T-helper 17 cell (primary cell): ENCODE measurements at places on chromosomes 6 and 20.

GRCh38 chr20:35298264-35298663, 6.0 kb upstream of the FAM83C start:
- no peak for DNase-seq

DNA sequence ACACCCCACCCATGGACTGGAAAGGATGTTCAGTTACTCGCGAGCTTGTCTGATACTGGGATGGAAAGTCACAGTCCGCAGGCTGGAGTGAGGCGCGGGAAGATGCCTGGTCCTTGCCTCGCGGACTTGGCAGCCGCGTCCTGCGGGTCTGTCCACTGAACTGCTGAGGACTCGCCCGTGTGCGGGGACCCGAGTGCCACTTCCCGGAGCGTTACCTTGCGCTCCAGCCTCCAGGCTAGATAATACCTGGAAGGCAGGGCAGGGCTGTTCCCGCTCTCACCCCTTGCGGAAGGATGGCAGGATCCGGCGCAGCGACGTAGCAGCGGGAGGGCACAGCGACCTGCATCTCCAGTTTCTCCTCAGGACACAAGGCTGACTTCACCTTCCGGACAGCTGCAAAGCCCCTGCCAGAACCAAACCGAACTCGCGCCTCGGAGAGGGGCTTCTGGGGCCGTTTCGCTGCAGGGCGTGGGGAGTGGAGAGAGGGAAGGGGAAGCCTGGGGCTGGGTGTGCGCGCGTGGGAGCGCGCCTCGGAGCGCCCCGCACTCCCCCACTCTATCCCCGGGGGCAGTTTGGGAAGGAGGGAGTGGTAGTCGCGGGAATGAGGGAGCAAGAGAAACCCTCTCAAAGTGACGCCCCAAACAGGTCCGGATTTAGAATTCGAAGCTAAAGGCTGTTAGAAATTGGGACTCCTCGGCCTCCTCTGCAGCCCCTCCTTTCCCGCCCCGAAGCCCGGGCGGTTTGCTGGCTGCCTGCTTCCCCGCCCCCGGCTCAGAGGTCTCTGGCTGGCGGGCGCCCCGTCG, at the start of gene KCNQ5:
KCNQ5 (plus strand) TSS at position 774 of the 803 bp plus-strand sequence.
- no peak for DNase-seq

DNA sequence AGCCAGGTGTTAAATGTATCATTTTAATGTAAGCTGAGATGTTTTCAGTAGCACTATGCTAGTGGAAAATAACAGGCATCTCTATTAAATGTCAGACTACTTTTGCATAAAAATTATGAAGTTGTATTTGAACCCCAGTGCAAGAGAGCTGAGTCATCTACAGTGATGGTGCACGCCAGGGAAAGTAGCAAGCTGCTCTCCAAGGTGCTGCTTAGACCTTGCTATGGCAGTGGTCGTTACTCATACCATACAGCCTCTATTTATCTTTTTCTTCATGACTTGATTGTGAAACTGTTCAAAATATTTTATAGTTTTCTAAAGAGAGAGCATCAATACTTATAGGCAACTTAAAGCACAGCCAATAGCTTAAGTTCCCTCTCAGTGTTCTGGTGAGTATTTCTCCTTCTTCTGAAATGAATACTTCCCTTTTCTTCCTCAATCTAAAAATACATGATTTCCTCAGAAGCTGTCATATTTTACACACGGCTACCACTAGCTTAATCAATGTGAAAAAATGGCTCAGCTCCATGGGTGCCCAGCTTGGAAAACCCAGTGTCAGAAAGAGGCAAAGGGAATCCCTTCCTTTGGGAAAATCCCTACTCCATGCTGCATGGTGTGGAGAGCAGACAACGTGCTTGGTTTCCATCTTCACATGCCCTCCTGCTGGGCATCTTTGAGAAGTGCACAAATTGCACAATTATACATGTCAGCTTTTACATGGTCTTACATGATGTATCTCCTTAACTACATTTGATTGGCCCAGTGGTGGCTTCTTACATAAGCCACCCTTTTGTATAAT, 105.6 kb downstream of the ELOVL4 start:
- DNase-seq: no peak

DNA sequence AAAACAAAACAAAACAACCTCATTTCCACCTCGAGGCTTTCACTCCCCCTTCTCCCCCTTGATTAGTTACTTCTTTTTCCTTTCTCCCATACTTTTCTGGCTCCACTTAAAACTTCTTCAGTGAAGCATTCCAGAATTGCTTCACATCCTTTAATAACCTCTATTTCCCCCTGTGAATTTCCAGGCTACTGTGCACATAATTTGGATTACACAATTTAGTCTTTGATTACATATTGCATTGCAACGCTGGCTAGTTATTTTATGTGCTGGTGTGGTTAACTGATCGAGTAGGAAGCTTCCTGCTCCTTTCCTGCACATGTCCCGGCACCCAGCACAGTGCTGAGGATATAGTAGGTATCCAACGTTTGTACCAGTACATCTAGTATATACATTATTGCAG, 28.1 kb upstream of the EEF1E1 start:
- DNase-seq: no peak

- DNase-seq: no peak
These were observed 31.8 kb downstream of the HFE start for GRCh38 chr6:26118999-26119398.

DNA sequence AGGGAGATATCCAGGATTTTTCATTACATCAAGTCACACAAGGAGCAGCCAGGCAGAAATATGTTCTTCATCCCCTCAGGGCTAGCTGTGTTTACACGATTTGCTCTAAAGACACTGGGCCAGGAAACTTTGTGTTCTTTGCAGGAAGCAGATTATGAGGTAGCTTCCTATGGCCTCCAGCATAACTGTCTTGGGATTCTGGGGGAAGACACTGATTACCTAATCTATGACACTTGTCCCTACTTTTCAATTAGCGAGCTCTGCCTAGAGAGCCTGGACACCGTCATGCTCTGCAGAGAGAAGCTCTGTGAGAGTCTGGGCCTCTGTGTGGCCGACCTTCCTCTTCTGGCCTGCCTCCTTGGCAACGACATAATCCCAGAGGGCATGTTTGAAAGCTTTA, 11.2 kb downstream of the FAM120B start:
- DNase-seq: no peak

DNA sequence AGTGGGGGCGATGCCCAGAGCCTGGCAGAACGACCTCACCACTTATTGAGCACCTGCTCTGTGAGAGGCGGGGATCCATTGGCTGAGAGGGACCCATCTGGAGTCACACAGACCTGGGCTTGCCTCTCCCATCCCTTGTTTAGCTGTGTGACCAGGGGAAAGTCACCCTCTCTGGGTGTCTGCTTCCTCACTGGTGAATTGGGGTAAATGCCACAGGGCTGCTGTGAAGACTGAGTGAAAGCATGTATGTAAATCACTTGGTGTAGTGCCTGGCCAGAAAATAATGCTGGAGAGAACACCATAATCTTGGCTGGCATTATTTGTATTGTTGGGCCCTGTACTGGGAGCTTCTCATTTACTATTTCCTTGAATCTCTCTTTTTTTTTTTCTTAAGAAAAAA, 83.4 kb upstream of the PRL start:
- DNase-seq: no peak

DNA sequence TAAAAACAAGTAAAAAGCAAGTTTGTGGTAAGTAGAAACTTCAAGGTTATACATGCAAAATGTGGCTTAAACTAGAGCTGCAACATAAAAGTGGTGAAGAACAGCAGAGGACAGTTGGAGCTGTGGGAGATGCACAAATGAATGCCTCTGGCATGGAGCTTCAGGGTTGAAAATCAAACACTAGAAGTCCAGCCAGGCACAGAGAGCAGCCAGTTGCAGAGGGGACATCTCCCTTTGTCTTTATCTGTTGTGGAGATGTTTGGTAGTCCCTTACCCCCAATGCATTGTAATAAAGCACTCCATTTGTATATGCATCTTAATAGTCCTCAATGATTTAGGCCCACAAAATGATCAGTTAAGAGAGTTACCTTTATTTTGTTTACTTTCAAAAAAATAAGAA, 73.1 kb upstream of the C20orf144 start:
- no peak for DNase-seq

- DNase-seq: no peak
These were observed 314.7 kb downstream of the EPM2A start for GRCh38 chr6:145420599-145420998.
